Activated CD4-positive, alpha-beta T cell treated with anti-CD3 and anti-CD28 coated beads, Interleukin-2, amount 50 U/mL, for 4 hours (primary cell): ENCODE measurements at places on chromosomes 2 and 18.

- no peak for DNase-seq
Measured at GRCh38 chr2:152354069-152354755, 19.2 kb downstream of the FMNL2 start.

- no peak for DNase-seq
Measured at GRCh38 chr18:11411048-11411447, 198.3 kb upstream of the SLC35G4 start.

DNA sequence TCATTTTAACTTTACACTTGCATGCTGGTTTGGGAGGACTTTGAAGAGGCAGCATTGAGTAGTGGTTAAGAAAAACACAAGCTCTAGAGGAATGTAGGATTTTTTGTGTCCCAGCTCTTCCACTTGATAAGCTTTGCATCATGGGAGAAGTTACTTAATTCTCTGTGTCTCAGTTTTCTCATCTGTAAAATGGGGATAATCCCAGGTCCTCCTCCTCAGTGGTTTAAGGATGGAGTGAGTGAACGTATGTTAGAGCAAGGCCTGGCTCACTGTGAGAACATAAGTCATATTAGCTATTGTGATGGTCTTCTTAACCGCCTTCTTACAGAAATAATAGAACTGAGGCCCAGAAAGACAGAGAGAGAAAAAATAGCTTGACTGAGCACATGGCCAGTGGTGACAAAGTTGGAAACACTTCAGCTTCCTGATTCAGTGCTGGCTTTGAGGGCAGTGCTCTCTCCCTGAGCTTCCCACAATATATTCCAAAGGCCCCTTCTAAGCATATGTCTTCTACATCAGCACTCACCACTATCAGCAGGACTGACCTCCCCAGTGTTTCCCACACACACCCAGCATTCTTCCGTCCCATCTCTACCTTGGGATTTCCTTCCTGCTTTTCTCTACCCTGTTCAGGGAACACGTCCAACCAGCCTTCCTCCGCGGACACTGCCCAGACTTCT, 214.9 kb upstream of the TNP1 start:
- no peak for DNase-seq

DNA sequence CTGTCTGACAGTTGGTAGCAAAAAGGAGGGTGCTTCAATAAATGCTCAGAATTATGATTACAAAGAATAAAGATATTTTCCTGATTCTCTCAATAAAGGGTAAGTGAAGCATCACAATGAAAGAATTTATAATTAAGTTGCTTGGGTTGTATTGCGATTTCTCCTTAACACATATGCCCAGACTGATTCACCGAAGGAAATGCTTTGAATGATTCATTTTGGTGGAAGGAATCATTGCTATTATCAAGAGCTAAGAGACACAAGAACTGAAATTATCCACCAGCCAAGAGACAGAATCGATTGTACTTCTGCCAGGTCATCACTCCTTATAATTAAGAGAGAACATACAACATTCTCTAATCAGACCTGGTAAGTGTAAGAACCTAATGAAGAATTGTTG, 301.4 kb downstream of the NR4A2 start:
- DNase-seq: no peak

DNA sequence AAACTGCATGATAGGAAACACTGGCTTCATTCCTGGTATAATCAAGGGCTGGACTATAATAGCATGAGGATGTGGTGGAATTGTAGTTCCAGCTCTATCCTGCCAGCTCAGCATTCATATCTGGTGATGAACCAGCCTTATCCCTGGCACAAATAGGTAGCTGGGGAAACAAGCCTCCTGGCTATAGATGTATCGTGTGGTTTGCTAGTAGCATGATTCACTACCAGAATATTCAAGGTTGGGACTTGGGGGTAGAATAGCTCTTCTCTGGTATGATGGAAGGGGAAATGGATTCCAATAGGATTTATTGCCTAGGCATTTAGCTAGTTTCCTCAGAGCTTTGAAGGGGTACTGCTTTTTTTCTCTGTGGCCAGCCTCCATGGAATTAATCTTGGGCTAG, 532.8 kb downstream of the FBXO15 start:
- DNase-seq: no peak

- DNase-seq: no peak
Measured at GRCh38 chr2:196415384-196415783, 224.1 kb upstream of the CCDC150 start.

GRCh38 chr2:19878268-19879046, 23.3 kb downstream of the TTC32 start:
- DNase-seq: no peak

DNA sequence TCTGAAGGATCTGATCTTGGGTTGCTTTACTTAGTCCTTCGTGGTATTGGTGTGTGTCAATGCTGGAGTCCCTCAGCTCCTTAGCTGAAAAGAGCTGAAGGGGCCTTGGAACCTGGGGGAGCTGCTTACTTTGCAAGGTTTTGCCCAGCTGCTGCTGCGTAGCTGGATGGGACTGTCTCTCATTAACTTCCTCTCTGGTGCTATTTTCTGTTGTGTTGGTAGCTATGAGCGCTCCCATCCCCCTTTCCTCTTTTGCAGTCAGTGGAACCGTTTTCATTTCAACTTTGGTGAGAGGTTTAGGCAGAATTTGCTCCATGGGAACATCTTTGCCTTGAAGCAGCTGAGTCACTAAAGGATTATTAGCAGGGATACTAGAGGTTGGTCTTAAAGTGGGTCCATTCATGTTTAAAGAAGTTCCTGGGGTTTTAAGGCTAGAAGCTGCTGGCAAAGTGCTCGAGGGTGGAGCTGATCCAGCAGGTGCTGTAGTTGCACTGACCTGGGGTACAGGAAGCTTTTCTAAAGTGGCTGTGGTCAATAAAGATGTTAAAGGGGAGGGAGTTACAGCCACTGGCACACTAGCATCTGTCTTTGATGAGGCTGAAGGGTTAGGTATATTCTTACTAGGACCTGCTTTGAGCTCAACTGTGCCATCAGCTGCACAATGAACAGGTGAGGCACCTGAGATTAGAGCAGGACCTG, 69.9 kb upstream of the DTNB start:
- DNase-seq: no peak

- DNase-seq: no peak
Measured at GRCh38 chr2:218344090-218344754, 12.4 kb upstream of the CATIP start.

DNA sequence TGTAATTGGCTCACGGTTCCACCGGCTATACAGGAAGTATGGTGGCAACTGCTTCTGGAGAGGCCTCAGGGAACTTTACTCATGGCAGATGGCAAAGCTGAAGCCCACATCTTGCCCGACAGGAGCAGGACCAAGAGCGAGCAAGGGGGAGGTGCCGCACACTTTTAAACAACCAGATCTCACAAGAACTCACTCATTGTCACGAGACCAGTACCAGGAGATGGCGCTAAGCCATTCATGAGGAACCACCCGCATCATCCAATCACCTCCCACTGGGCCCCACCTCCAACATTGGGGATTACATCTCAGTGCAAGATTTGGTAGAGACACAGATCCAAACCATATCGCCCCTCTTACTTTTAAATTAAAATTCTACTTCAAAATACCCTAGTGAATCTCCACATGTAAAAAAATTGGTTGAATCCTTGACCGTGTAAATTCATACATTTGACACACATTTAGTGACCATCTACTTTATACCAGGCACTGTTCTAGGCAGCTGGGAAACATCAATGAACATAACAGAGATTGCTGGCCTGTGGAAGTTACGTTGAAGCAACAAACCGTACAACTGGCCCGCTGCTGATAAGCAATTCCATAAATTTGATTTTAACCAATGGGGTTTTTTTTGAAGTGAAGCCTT, 87.6 kb downstream of the ALPK2 start:
- DNase-seq: peak; percentile 31

DNA sequence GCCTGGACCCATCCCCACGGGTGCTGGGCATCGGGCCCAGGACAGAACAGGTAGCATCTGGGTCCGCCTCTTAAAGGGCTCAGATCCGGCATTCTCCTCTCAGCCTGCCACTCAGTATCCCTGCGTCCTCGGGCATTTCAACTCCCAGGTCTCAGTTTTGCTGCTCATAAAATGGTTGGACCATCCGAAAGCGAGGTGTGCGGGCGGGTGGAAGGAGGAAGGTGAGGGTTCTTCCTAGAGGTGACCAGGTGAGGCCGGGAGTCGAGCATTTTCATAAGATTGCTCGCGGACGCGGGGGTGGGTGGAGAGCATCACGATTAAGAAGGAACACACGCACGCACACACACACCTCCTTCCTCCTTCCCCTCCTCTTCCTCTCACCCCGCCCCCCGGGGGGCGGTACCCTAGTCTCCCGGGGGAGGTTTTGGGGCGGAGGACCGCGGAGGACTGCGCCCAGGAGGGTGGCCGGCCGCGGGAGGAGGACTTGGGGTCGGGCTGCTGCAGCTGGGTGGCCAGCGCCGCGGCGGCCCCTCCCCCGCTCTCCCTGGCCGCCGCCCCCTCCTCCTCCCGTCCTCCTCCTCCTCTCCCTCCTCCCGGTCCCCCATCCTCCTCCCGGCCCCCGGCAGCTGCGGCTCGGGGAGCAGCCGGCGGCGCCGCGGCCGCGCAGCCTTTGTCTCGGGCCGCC, 97.9 kb upstream of the GPR45 start:
- no peak for DNase-seq

GRCh38 chr2:117523267-117523666, 291.2 kb upstream of the DDX18 start:
- no peak for DNase-seq

DNA sequence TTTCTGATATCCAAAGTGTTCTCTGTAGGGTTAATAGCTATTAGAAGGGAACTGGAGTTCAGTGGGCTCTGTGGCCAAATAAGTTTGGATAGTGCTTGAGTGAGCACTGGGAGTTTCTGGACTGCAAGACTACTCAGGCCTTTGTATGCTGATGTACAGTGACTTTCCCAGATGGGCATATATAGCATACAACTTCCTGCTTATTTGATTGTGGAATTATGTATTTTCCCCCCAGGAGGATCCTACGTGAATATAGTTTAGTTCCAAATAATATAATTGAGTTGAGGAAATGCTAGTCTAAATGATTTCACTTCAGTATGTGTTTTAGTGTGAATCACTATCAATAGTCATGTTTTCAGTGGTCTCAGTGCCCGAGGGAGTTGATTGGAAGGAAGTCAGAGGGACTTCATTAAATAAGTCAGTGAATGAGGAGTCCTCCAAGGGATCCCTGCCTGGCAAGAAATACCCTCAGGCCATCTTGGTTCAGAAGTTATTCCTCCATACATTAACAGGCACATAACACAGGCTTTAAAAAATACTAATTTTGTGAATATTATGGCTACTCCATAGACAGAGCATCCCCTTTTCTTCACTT, 251.4 kb downstream of the PRKCE start:
- DNase-seq: no peak

- DNase-seq: no peak
Measured at GRCh38 chr18:22309191-22309590, 108.5 kb downstream of the CTAGE1 start.

DNA sequence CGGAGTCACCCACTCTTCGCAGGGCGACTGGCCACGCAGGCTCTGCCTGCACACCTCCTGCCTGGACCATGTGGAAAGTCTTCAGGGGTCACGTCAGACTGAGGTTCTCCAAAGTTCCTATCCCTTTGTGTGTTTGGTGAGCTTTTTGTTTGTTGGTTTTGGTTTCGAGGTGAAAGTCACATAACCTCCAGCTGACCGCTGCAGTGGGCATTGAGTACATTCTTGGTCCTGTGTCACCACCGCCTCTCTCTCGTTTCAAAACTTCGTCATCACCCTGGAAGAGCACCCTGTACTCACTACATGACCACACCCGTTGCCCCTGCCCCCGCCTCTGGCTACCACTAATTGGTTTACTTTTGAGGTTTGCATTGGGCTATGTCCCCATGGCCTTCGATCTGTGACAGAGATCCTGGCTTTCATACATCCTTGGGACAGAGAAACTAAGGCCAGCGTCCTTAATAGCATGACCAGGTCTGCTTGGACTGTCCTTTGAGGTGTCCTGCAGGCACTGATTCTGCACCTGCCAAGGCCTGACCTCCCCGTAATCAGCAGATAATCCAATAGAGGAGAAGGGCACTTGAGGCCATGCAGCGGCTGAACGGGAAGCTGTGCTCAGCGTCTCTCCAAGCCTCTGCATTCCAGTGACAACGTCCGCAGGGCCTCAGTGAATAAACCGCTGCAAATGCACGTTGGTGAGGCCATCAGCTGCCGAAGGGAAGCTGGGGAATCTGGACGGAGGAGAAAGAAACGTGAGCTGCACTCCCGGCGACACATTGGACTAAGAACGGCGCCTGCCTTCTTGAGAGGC, 46.8 kb downstream of the SH3BP4 start:
- DNase-seq: no peak

- DNase-seq: no peak
Measured at GRCh38 chr2:207892716-207893402, 123.2 kb upstream of the FZD5 start.

DNA sequence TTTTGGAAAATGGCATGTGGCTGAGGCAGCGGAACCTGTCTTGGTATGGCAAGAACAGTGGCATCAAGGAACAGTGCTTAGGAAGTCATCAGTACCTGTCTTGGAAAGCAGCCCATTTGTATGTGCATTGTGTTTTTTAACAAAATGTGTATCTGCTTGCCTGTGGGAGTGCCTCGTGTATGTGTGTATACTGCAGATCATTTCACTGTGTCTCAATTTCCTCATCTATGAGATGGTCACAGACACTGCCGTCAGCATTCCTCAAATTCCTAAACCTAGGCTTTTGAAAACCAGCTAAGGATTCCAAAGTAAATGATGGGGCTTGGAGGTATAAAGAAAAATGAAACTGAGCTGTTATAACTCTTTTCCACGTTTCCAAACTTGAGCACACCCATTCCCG, 441.3 kb downstream of the RND3 start:
- no peak for DNase-seq

DNA sequence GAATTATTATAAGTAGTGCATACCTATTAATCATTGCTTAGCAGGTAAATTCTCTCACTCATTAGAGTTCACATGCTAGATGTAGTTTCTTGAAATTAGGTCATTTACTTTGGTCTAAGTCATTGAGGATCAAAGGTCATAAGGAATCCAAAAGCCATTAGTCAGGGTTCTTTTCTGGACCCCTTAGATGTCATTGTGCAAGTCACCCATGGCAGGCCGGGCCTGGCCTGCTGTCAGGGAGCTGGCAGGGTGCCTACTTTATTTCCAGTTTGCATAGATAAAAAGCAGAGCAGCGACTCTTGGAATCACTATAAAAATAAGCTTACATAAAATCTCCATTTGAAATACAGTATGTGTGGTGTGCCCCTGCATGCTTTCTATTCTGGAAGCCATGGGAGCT, 91.3 kb downstream of the MEIS1 start:
- DNase-seq: no peak

GRCh38 chr2:31207790-31208189, 9.5 kb downstream of the CAPN14 start:
- DNase-seq: no peak

GRCh38 chr2:157262248-157262647, 4.7 kb downstream of the GALNT5 start:
- DNase-seq: no peak

- no peak for DNase-seq
Measured at GRCh38 chr18:62186499-62186773, 420 bp downstream of the PIGN start.

DNA sequence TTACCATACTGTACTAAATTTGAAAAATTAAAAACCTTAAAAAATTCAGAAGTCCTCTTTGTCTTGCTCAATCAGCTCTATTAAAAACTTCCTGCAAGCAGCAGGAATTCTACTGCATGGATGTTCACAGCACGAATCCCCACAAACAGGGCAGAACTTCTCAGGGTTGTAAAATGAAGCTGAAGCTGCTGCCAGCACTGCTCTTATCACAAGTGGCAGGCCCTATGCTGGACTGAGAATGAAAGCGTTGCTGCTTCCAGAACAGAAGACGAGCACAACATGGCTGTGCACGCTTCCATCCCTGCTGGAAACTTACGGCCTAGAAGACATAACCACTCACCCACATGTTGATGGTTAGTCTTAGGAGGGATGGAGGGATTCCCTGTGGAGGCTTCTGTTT, 134.0 kb downstream of the RAB3GAP1 start:
- no peak for DNase-seq

- no peak for DNase-seq
Measured at GRCh38 chr18:78813936-78814710, 165.5 kb upstream of the SALL3 start.
